Astrocyte (in vitro differentiated cells and primary cell): ENCODE measurements at places on chromosomes 2 and 18. TPM values are rescaled to one million over a fixed set of nuclear protein-coding genes. Genes with fewer than 3 reads are reported as not detected.

DNA sequence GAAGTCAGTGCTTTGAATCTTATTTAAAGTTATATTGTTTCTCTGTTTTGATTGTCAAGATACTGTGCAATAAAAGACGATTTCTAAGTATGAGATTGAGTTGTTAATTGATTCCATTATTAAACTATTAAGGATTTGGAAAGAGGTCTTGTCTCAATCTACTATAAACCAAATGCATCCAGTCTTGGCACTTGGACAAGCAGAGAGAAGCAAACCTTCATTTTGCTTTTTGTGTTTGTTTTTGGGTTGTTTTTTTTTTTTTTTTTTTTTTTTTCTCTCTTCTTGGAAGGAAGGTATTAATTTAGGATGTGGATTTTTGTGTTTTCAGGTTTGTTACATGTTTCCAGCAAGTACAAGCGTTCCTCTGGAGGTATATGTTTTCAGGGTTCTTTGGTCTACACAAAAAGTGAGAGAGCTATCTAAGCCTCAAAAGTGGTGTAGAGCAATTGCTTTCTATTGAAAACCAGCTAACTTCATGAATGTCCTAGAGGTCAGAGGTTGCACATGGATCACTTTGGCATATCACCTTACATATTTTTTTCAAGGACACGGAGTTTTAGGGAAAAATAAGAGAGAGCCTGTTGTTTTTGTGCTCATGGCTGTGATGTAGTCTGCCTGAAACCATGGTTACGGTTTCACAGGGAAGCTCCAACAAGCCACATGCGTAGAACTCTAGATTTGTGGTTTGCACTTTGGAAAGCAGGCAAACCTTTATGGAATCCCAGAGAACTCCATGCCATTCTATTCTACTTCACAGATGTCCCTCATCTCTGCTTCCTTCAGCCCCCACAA is 1.8 kb downstream of the PRKCE start:
- DNase-seq: peak; percentile 63

GRCh38 chr2:53202063-53202462 is 565.5 kb upstream of the CHAC2 start:
- peak; percentile 90 for DNase-seq

DNA sequence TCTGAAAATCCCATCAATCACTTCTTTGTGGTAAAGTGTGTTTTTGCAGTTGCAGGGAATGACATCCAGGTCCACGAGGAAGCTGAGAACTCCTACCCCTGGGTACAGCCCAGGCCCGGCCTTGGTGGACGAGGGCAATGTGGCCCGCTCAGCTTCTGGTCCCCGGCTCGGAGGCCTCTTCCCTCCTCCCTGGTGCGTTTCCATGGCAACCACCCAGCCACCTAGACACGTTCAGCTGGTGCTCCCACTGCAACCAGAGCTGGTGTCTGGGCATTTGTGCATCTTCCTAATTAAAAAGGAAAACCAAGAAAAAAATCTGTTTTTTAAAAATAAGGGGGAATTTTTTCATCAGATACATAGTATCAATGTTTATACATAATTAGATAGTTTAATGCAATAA is 603.6 kb upstream of the SALL3 start:
- DNase-seq: no peak

DNA sequence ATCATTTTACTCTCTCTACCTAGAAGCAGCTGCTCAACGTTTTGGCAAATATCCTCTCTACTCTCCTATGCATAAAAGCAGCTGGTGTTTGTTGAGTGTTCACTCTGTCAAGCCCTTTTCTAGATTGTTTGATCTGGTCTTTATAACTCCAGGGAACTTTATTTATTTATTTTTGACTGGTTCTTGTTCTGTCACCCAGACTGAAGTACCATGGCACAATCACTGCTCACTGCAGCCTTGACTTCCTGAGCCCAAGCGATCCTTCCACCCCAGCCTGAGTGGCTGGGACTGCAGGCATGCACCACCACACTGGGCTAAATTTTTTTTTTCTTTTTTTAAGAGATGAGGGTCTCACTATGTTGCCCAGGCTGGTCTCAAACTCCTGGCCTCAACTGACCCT is 12.7 kb downstream of the CATIP start:
- no peak for DNase-seq

DNA sequence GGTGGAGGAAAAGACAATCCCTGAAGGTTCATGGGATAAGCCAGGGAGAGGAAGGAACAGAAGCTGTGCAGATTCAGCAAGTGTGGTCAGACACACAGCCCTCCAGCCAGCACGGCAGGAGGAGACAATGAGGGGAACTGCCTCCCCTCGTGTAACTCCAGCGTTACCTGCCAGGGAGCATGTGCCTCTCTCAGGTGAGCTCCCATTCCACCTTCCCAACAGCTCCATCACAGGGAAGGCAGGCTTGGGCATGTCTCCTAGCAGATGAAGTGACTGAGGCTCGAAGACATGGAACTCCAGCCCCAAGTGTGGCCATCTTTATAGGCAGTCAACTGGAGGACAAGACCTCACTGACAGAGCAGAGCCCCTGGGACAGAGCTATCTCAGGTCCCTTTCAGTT is 47.4 kb downstream of the ZBTB7C start:
- no peak for DNase-seq

DNA sequence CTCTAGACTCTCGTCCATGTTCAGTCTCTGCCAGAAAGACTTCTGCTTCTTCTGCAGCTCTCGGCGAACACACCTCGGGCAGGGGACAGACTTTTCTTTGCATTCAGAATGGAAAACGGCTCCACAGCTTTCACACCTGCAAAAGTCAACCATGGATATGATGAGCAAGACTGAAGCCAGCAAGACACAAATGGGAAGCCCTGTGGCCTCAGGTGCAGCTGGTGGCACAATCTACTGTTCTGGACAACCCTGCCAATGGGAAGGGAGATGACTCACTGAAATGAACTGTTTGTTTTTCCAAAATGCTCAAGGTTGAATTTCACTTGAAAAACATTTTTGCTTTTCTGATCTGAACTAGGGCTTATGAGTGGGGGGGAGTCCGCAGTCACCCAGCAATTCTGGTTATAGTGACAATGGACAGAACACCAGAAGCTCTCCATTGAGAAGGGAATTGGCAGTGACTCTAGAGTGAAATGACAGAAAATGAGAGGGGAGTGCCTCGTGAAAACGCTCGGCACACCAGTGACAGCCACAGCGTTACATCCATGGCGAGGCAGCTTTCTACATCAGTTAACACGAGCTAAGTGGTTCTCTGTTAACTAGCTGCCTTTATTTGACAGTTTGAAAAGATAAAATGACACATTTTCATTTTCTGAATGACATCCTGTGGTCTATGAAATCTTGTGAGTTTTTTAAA is 58.8 kb upstream of the FZD5 start:
- no peak for DNase-seq

DNA sequence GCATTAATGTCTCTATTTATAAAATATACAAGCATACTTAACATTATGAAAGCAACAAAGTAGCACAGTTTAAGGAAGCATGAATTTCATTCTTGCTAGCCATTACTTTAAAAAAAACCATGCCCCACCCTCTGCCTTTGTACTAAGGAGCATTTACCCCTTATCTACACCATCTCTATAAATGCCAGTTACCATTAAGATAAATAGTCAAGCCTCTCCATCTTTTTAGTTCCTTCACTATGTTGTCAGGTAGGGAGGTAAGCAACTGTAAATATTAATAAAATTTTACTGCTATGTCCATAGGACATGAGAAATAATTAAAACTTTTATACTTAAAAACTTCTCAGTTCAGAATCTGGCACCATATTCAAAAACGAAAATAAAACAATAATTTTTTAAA is 42.1 kb downstream of the ROCK1 start:
- no peak for DNase-seq

DNA sequence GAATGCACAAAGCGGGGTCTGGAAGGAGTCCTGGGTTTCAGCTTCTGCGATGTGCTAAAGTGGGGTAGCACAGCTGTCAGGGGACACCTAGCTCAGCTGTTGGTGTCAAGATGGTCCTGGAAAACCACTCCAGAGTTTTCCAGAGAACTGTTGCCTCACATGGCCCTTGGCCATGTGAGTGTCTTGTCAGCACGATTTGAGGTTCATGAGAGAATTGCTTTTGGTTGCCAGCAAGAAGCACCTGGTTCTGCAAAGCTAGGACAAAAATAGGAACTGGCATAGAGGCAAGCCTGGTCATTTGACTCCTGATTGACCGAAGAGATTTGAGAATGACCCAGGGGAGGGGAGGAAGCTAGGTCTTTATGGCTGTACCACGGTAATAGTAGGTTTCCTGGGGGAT is 50.4 kb upstream of the CTLA4 start:
- no peak for DNase-seq

DNA sequence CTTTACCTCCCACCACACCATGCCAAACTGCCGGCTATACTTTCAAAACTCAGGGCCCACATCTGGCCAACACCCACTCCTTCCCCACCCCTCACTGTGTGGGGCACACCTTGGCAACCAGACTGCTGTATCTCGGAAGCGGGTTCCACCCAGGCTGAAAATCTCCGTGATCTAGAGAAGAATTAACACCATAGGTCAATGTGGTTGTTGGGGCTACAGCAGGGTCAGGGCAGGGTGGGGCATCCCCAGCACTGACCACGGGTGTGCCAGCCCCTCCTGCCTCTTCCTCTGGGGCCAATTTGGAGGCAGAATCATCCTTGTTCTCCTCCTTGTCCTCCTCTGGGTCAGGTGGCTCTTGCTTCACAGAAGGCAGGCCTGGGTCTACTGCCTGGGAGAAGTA is 6.3 kb upstream of the CFAP53 start:
- no peak for DNase-seq

GRCh38 chr2:233450864-233451575 is 96.7 kb downstream of the DGKD start:
- DNase-seq: no peak

DNA sequence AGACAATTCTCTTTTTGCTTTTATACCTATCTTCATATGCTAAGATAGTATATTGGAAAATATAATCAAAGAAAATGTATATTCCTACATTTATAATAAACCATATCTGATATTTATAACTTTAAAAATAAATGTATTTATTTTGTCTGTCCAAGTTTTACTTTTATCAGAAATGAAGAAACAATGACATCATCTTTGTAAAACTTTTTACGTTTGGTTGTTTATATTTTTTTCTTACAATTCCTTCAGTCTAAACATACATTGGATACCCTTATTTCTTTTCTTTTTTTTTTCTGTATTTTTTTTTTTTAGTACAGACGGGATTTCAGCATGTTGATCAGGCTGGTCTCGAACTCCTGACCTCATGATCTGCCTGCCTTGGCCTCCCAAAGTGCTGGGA is 1577.0 kb upstream of the SLC39A10 start:
- no peak for DNase-seq

- no peak for DNase-seq
These were observed 50.6 kb upstream of the PTPRM start for GRCh38 chr18:7516266-7517117.

- no peak for DNase-seq
These were observed 603.6 kb downstream of the CPS1 start for GRCh38 chr2:211159972-211160371.

DNA sequence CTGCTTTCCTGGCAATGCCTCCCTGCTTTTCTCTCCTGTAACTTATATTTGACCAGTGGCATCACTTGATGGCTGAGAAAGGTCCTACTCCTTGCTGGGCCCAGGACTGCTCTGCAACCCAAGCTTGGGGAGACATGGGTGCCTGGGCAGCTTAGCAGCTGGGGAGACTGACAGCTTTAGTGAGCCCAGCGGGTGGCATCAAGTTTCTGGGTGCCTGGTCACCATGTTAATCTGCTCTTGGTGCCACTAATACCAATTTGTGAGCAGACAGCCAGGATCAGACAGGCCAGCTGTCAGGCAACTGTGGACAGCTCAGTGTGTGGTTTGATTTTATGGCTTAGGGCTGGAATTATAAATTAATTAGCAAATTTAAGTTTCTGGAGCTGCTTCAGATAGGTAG is 144.8 kb upstream of the GLI2 start:
- DNase-seq: no peak

DNA sequence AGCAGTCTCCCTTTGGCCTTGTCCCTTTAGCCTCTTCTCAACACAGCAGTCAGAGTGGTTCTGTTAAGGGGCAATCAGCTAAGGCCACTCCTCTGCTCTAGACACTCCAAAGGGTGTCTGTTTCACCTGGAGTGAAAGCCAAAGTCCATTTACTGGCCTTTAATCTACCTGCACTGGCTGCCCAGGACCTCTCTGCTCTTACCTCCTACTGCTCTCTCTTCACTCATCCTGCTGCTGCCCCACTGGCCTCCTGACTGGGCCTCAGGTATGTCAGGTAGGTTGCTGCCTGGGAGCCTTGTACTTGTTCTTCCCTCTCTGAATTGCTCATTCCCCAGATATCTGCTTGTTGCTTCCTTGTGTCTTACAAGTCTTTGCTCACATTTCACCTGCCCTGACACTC is 68.2 kb downstream of the PIKFYVE start:
- no peak for DNase-seq

GRCh38 chr2:15963977-15964670 is 23.8 kb downstream of the MYCN start:
- DNase-seq: no peak

GRCh38 chr2:96957244-96957643 is 29.1 kb downstream of the FAM178B start:
- DNase-seq: no peak

GRCh38 chr2:22952656-22953225 is 432.2 kb upstream of the KLHL29 start:
- DNase-seq: no peak

DNA sequence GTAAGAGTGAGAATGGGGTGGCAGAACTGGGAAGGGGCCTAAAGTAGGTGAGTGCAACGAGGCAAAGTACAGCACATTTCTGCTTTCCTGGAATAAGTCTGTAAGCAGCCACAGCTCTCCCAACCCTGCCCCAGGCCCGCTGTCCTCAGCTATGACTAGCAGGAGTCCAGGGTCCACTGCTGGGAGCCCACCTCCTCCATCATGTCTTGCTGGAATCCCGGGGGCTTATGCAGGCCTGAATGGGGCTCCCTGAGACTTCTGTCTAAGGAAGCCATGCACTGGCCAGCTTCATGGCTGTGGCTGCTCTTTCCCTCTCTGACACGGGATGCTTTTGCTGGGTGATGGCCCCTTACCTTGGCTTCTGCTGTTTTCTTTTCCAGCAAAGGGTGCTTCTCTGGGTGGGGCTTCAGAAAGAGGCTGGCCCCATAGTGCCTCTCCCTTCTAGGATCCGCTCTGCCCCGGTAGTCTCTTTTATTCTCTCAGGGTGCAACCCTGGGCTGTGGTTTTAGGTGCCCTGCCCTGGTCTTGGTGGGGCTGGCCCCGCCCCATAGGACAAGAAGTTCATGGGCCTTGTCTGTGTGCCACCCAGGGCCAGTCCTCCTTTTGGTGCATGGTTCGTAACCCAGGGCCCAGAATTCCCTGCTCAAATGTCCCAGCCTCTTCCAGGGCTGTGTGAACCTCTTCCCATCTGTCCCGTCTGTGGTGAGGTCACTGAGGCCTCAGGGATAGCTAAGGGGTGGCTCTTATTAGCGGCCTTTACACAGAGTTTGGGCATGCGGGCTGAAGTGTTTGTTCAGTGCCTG is 33.8 kb upstream of the POLE4 start:
- no peak for DNase-seq

GRCh38 chr2:26732446-26732845 is 31.6 kb upstream of the SLC35F6 start:
- DNase-seq: no peak

Gene TNFRSF11A
- total RNA-seq: 0.75 and 1.5 TPM in 2 replicates

Gene PLA2R1
- total RNA-seq: 7.1 and 10.5 TPM in 2 replicates

Gene ATOH8
- 1.2 and 1.9 TPM in 2 replicates for total RNA-seq

Gene CENPA
- total RNA-seq: 0.75 and 2.7 TPM in 2 replicates

Gene TBR1
- not detected in 2 replicates for total RNA-seq
